ENCODE measurements at places on chromosomes 2 and 18. TPM values are rescaled to one million over a fixed set of nuclear protein-coding genes. Genes with fewer than 3 reads are reported as not detected.

- peak; percentile 8 for DNase-seq
Observed at GRCh38 chr18:12686100-12686499, 16.4 kb downstream of the CEP76 start.

DNA sequence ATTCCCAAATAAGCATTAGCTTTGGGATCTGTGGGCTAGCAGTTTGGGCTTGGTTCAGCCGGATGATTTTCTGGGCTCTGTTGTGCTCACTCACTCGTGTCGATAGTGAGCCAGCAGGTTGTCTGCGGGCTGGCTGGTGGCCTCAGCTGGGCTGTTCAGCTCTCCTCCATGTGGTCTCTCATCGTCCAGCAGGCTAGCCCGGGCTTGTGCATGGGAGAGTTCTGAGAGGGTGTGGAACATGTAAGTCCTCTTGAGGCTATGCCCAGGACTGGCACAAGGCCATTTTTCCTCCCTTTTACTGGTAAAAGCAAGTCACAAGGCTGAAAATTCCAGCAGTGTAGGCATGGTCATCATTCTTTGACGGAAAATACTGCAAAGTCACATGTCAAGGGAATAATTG is 38.5 kb downstream of the NTSR2 start:
- DNase-seq: no peak

MARCO gene
- not detected for total RNA-seq

GRCh38 chr2:113080134-113080533 is 12.4 kb downstream of the IL1F10 start:
- no peak for DNase-seq

GRCh38 chr2:84823229-84823628 is 57.7 kb downstream of the TRABD2A start:
- DNase-seq: no peak

DNA sequence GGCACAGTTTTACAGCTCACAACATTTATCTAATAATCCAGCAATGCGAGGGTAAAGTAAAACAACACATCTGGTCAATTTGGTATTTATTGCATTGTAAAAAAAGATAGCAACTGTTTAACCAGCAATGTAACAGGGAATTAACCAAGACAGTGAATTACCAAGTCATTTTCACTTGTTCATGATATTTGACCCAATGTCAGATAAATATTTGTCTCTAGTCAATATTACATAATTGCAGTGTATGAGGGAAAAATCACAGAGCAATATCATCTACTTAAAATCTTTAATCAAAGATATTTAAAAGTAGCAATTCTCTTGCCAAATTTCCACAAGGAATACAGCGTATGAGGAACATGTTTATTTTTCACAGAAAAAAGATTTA is 1265.1 kb upstream of the CHAC2 start:
- no peak for DNase-seq

- no peak for DNase-seq
Observed at GRCh38 chr2:191246820-191247380, 1.7 kb downstream of the MYO1B start.

RNU2-63P gene
- 3.9 TPM for total RNA-seq

GRCh38 chr2:231351648-231352047 is 43.9 kb upstream of the B3GNT7 start:
- no peak for DNase-seq

DNA sequence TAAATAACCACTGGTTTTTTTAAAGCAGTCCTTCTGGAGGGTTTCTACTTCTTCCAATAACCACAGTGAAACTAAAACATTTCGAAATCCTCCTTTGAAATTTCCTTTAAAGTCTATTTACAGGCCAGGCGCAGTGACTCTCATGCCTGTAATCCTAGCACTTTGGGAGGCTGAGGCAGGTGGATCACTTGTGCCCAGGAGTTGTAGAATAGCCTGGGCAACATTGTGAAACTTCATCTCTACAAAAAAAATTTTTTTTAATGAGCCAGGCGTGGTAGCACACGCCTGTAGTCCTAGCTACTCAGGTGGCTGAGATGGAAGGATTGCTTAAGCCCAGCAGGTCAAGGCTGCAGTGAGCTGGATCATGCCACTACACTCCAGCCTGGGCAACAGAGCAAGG is 15.2 kb downstream of the KIDINS220 start:
- no peak for DNase-seq

- DNase-seq: no peak
Observed at GRCh38 chr2:196101325-196101991, 32.8 kb upstream of the DNAH7 start.

DNA sequence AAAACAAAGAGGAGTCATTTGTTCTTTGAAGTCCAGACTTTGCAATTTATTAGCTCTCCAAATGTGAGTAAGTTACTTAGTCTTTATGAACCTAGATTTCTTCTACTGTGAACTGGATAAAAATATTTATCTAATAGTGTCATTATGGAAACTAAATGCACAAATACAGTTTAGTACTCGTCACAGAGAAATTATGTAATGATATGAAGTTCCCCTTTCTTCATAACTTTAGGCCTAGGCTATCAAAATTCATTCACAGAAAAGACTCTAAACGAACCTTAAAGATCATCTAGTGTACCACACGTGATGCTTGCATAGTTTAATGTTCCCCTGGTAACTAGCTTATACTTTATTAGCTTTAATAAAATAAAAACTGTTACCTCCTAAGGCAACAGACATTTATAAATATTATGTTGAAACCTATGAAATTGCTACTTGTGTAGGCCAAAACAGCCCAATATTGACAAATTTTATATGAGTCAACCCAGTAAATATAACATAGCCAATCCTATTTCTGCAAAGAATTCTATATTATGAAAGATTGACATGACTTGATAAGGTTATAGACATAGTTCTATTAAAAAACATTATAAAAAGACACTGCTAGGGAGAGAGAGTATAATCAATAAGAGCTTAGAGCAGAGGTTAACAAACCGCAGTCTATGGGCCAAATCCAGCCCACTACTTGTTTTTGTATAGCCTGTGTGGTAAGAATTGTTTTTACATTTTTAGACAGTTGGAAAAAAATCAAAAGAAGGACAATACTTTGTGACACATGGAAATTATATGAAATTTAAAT is 44.9 kb upstream of the ITPRID2 start:
- no peak for DNase-seq

SLC4A5 gene
- total RNA-seq: 1.2 TPM

DNA sequence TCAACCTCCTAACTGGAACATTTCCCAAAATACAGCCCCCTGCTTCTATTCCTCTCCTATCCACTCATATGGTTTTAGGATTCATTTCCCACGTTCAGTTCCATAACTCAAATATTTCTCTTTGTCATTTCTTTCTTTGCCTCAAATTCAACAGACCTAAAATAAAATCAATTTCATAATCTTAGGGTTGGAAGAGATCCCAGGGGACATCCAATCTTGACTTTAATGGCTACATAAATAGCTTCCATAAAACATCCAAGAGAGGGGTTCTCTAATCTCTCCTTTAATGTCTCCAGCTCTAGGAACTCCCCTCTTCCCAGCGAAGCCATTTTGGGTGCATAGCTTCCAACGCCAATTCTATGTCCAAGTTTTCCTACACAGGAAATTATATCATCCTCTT is 33.8 kb downstream of the RBKS start:
- no peak for DNase-seq

DNA sequence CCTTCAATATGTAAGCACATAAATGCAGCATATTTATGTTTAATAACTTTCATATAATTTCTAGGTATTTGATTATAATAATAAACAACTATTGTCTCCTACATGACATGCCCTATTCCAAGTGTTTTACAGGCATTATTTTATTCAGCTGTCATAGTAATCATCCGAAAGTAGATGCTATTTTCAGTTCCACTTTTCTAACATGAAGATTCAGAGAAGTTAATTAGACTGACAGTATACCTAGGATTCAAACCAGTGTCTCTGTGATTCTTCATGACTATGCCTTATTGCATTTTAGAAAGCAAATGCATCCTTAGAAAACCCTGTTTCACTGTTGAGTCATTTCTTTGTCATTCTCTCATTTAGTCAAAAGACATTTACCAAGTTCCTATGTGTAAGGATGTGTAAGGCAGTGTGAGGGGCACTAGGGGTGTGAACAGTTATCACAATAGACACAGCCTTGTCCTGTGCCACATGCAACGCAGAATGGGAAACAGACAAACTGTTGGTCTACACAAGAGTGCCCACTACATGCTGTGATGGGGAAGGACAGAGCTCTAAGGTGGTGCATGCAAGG is 79.8 kb downstream of the DTNA start:
- no peak for DNase-seq

DNA sequence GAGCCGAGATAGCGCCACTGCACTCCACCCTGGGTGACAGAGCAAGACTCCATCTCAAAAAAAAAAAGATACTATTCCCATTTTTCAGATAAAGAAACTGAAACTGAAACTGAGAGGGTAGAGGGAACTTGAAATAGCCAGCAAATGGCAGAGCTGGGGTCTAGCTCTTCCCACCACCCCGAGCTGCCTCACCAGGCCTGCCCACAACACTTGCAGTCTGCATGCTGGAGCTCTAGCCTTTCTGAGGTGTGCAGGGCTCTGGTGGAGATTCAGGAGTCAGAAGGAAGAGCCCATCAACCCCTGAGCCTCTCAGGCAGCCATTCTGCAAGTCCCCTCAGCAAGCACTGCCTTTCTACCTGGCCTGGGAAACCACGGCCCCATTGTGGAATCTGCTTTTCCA is 14.3 kb downstream of the EDAR start:
- no peak for DNase-seq

DNA sequence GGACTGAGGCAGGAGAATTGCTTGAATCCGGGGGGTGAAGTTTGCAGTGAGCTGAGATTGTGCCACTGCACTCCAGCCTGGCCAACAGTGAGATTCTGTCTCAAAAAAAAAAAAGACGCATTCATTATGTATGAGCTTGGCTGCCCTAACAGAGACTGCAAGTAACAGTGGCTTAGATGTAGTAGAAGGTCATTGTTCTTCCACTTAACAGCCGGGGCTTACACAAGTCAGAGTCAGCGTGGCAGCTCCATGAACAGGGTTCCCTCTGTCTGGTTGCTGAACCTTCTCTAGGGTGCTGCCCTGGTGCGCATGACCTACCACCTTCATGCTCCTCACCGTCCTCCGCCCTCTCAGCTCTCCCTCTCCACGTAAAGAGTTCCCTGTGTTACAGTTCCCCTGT is 49.1 kb upstream of the IGFBP2 start:
- DNase-seq: no peak

GRCh38 chr2:232365621-232366321 is 12.8 kb upstream of the ALPP start:
- DNase-seq: peak; percentile 78

DNA sequence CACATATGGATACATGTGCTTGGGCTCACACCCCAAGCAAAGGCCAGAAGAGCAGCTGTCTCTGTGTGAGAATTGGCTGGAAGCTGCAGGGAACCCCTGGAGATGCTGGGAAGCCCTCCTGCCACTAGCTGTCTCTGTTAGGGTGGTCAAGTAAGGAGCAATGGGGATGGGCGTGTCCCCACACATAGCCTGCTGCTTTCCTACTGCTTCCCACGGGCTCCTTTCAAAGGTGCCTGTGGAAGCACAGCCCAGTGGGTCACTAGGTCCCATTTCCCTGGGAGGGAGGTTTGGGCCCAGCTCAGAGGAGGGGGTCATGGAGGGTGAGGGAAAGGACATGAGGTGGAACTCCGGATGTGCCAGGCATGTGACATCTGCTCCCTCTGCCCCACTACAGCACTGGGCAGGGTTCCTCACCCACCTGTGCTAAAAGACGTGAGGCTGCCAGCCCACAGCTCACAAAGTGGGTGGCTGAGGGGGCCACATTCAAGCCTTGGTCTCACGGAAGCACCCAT is 24.4 kb upstream of the MAL start:
- DNase-seq: no peak

DNA sequence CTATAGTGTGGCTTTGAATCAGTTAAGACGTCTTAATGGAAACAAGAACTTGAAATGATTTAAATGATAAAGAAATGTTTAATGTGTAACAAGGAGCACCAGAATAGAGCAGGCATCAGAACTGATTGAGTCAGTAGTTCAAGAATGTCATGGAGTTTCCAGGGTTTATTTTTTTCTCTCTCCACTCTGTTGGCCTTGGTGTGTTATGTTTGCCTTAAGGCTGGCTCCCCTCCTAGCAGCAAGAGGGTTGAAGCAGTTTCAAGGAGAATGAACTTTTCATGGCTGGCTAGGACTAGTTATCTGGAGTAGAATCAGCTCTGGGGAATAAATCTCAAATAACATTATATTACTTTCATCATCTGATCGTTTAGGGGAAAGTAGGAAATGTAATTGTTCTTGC is 13.4 kb upstream of the GLS start:
- no peak for DNase-seq

C2orf80 gene
- not detected for total RNA-seq

- no peak for DNase-seq
Observed at GRCh38 chr2:156340804-156341451, 8.4 kb upstream of the NR4A2 start.

DNA sequence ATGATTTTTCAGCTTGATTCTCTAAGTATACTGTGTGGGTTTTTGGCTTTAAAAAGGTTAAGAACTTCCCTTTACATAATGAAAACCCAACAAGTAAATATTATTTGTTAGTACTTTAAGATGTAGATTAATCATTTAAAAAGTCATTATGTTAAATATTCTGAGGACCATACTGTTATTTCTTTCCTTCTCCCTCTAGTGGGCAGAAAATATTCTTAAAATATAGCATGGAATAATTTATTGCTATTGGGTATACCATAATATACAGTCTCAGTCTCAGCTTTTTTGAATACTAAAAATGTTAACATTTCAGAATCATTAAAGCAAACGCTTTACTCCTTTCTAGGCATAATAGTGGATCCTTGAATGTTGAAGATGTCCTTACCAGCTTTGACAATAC is 28.1 kb downstream of the CAMKMT start:
- no peak for DNase-seq

GRCh38 chr2:121492409-121492808 is 38.3 kb upstream of the RNU4ATAC start:
- DNase-seq: no peak

DNA sequence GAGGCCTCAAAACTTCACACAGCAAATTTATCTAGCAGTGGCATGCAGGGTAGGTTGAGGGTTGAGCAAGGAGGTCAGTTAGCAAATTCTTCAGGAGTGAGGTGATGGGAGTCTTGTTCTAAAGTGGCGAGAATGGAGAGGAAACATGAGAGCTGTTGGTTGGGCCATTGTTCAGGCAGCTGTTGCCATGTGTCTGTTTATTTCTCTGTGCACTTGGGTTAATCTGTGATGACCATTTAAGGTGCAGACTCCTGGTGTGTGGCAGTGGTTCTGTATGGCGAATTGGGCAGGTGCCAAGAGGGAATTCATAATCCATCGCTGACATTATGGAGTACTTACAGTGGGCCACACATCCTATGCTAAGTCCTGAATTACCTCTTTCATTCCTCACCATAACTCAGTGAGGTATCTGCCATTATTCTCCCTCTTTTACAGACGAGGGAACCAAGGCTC is 30.4 kb downstream of the TMEM178A start:
- peak; percentile 58 for DNase-seq
